Activated B cell treated with CpG ODN at 0.5 μM for 24 hours (primary cell): ENCODE measurements at places on chromosomes 4 and X.

DNA sequence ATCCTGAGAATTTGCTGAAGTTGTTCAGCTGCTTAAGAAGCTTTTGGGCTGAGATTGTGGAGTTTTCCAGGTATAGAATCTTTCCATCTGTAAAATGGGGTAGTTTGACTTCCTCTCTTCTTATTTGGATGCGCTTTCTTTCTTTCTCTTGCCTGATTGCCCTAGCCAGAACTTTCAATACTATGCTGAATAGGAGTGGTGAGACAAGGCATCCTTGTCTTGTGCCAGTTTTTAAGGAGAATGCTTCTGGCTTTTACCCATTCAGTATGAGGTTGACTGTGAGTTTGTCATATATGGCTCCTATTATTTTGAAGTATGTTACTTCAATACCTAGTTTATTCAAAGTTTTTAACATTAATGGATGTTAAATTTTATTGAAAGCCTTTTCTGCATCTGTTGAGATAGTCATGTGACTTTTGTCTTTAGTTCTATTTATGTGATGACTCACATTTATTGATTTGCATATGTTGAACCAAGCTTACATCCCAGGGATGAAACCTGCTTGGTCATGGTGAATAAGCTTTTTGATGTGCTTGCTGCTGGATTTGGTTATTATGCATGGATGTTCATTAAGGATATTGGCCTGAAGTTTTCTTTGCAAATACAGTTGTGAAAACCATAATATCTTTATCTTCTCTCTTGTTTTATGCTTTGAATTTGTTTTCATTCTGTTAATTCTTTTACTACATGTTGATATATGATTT lies 573.8 kb upstream of the NDST4 start:
- no peak for DNase-seq

GRCh38 chr4:96654045-96654444 lies 814.2 kb downstream of the PDHA2 start:
- DNase-seq: no peak

GRCh38 chrX:48787505-48788443 lies 1.4 kb downstream of the GATA1 start:
- no peak for DNase-seq

DNA sequence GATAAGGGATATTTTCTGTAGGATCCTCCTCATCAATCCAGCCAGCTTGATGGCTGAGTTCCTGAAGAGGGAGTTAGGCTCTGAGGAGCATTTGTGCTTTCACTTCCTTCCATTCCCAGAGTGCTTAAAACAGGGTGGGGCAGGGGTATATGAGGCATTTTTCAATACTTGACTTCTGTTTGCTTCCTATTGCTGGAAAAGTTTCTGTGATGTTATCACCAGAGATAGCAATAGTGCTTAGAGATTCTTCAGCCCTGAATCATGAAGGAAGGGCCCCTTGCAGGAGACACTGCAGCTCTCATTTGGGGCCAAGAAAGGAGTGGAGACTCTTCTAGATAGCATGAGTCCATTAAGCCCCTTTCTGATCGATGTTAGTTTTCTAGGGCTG lies 166.7 kb upstream of the RPS6KA3 start:
- no peak for DNase-seq

GRCh38 chr4:145420595-145421214 lies 60.9 kb upstream of the SMAD1 start:
- DNase-seq: no peak
